ENCODE measurements at places on chromosomes 12 and 14.

DNA sequence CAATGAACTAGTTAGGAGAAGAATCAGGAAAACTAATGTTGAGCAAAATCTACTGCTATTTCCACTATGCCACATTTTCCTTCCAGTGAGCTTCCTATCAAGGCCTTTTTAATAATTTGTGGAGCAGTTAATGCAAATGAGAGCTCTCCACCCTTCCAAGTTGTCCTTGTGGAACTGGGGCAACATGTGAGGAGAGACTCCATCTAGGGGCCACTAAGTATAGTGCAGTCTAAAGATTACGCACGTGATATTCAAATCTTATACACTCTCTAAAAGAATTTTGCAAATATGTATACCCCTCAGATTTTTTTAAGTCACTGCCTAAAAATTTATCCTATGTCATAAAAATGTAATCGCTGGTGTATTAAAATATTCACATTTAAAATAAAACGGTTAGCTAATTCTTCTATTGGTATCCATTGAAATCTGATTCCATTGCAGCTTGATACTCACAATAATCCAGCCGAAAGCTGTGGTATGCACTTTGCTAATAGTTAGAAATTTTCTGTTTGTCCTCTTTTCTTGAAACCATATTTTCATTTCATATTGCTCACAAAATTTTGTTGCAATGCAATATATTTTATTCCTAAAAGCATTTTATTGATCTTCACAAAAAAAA, 100.1 kb downstream of the PAH start:
- DNase-seq = peak; percentile 57

DNA sequence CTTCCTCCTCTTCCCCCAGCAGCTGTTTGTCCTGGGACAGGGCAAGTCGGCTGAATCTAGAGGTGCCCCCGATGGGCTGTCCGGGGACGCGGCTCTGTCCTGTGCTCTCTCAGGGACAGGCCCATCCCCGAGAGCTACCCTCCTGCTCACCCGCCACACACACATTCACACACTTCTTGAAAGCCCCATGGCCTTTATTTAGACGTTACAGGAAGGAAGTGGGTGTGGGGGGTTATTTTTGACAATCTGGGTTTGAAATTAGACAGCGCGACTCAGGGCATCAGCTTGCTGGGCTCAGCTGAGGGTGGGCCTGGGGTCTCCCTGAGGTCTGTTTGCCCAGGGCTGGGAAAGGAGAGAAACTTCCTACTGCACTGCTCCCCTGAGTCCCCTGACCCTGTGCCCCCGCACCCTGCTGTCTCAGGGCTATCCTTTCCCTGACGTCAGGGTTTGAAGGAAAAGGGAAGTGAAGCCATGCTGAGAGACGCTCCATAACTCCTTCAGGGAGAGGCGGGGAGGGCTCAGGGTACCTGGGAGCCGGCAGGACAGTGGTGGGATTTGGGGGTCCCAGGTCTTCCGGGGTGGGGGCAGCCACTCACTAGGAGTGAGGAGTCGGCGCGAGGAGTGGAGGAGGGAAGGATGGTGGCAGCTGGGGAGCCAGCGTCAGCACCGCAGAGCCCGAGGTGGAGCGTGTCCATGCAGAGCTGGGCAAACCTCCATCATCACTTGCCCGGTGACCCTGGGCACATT, 8.1 kb downstream of the PTPN6 start:
- DNase-seq = no peak

DNA sequence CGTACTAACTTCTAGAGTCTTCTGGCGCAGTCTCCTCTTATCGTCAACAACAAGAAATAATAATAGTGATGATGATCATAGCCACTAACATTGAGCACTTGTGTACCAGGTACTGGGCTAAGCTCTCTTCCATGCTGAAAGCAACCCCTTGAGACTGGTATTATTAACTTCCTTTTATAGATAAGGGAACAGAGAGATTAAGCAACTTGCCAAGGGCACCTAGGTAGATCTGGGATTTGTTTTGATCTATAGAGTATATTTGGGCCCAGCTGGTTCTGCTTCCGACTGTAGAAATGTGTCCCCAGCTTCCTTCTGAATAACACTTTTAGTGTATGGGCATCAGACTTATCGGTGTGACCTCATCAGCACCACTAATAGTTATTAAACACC, 1.1 kb upstream of the ZNF219 start:
- DNase-seq = no peak

GRCh38 chr14:47919334-47919846, 244.0 kb upstream of the MDGA2 start:
- no peak for DNase-seq

DNA sequence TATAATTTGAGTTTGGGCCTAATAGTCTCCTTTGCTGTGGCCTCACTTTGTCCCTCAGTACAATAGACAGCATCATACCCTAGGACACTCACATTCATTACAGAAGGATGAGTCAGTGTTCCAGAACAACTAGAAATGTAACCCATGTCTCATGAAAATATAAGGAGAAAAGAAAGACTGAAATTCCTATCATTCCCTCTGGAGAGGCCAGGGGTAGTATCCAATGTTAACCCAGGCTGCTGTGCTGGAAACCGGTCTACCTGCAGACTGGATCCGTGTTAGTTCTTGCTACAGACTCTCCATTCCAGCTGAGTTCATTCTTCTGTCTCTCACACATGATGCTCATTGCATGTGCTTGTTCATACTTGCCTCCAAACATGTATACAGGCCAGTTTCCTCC, 75.8 kb upstream of the HOXC13 start:
- no peak for DNase-seq

Data from cardiac muscle cell (in vitro differentiated cells and primary cell).